CD4-positive, alpha-beta T cell treated with Interleukin-21 for 1 hour (primary cell): ENCODE measurements at places on chromosomes 1 and 21.

DNA sequence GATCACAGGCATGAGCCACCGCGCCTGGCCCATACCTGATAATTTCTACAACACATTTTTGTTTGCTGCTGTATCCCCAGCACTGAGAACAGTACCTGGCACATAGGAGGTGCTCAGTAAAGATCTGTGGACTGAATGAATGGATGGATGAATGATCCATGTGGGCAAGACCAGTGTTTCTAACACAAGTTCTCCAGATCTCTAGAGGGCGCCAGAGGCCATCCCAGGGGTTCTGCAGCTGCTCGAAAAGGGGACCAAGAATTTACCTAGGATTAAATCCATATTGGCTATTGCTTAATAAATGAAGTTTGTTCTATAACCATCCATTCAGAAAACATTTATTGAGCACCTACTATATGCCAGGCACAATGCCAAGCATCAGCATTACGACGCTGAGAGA, 167.7 kb downstream of the ACTL8 start:
- no peak for DNase-seq

DNA sequence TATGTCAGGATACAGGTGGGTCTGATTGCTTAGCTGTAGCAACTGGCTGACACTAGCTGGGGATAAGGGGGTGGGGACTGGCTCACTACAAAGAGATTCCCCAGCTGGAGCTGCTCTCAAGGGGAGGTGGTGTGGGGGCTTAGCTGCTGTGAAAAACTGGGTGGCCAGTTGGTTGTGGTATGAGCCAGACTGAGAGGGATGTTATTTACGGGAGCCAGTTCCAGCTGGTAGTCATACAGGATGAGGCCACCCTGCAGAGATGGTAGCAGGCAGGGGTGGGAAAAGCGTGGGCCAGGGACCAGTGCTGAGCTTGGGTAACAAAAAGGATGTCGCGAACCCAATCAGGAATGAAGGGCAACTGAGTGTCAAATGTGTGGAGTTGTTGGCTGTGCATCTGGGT, 204.0 kb upstream of the C21orf91 start:
- no peak for DNase-seq

DNA sequence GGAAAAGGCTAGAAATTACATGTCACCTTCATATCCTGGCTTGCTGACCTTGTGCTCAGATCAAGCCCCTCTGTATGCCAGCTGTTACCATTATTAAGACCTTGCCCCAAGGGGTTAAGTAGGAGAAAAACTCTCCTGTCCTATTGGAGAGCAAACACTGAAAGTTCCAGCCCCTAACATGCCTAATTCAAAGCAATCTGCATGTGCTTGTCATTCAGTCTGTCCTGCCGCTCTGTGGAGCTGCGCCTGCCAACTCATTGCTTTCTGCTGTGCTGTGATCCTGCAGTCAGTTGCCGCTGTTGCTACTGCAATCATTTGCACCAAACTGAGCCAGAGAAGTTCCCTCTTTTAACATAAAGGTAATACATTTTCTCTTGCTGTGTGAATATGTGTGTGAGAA, 113.4 kb downstream of the DISP1 start:
- no peak for DNase-seq

DNA sequence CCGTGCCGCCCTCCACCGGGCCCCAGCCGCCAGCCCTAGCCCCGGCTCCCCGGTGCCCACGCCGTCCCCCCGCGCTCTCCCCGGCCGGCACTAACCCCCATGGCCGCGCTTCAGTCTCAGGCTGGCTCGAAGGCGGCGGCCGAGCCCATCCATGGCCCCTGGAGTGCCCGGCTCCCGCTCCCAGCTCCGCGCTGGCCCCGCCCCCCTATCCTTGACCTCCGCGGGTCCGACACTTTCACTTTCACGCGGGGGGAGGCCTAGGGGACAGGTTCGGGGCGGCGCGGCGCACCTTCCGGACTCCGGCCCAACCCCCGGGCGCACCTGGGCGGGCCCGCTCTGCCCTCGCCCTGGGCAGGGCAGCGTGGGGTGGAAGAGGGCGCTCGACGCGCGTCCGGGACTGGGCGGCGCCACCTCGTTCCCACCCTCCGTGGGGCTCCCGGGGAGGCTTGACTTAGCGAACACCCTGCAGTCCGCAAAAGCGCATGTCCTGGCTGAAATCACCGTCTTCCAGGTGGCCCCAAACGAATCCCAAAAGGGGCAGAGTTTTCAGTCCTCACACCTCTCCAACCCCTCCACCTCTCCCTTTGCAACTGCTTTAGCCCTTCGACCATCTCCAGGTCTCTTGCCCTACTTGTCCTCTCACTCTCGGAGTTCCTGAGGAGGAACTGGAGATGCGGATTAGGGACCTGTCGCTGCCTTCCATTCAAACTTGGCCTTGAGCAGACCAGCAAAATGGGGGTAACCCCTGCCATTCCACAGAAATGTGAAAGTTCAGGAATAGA, 3.9 kb upstream of the DENND2D start:
- DNase-seq, result peak; percentile 85

DNA sequence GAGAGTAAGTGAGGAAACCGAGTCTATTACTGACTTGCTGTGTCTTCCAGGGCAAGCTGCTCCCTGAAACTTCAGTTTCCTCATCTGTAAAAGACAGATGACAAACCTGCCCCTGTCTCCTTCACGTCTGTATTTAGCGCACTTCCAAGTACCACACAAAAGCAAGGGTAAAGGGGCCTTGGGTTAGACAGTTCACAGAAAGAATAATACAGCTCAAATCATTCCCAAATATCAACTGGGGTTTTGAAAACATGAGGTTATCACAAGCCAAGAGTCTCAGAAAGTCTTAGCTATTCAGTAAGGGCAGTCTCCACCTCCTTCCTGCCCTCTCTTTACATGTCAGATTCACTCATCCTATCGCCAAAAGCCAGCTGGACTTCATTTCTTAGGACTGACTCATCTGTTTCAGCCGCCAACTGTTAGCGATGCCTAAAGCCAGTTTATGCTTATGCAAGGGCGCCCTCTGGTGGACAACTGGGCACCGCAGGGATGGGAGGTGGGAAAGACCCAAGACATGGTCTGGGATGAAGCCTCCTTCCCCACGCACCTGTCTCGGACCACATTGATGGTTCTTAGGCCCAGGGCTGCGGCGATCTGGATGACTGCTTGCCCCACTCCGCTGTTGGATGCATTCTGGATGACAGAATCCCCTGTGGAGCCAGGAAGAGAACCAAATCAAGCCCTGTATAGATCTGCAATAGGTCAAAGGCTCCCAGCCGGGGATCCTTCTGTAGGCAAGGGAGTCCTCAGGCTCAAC, 21.1 kb upstream of the SRSF4 start:
- peak; percentile 85 for DNase-seq

DNA sequence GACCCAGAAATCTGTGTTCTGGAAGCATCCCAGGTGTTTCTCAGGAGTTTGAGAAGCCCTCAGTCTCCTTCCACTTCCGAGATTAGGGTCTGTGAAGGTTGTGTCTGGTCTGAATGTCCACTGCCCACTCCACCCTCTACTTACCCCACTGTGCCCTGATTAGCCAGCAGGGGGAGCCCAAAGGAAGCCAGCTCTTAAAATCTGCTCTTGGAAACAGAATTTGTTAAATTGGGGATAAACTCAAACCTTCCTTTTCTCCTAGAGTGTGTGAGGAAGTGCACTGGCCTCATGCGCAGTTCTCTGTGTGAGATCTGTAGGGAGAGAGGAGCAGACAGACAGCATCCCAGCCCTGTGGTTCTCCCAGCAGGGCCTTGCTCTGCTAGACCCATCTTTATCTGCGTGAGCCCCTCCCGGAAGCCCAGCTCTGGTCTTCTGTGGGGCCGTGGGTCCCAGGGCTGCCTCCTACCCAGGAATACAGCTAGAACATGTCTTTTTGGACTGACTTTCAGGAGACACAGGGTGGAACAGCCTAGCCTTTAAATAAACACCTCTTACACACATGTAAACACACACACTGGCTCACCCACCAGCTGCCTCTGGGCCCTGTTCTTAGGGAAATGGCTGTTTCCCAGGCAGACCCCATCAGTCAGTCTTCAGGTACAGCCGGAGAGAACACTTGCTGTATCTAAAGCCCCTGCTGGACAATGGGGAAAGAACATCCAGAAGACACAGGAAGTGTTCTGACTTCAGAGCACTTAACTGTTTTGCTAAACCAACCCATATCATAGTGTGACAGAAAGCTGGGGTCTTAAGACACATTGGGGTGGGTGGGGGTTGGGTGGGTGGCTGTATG, 52.2 kb downstream of the SMYD2 start:
- DNase-seq, result peak; percentile 25

DNA sequence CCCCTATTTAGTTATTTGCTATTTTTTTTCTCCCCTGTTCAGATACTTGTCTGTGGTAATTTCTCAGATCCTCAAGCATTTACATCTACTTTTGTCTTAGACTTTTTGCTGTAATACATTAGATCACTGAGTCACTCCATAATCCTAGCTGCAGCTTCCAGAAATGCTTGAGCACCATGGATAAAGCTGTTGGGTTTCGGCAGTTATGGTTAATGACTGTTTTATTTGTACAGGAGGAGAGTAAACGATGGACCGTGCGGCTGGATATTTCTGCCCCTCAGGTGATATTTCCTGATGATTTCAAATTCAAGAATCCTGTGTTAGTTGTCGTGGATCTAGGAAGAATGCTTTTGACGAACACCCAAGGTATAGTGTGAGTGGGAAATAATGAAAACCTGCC, 42.9 kb downstream of the VPS13D start:
- DNase-seq, result no peak

GRCh38 chr21:43268086-43268803, 99.4 kb downstream of the CRYAA start:
- DNase-seq, result no peak

DNA sequence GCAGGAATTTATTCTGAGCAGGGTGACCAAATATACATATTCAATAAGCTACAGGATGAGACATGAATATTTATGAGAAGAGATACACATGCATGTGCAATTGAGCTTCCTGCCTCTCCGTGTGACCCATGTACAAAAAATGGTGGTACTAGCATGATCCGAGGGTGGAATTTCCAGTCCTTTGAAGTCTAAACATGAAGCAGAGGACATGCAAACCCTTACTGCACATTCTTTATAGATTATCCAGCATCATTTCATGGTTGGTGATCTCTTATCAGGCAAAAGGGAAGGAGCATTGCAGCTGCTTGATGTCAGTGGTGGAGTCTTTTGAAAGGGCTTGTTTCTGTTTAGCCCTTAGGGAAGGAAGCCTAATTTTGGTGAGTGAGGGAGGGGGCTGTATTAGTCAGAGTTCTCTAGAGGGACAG, 448.6 kb downstream of the SETD4 start:
- DNase-seq, result no peak

DNA sequence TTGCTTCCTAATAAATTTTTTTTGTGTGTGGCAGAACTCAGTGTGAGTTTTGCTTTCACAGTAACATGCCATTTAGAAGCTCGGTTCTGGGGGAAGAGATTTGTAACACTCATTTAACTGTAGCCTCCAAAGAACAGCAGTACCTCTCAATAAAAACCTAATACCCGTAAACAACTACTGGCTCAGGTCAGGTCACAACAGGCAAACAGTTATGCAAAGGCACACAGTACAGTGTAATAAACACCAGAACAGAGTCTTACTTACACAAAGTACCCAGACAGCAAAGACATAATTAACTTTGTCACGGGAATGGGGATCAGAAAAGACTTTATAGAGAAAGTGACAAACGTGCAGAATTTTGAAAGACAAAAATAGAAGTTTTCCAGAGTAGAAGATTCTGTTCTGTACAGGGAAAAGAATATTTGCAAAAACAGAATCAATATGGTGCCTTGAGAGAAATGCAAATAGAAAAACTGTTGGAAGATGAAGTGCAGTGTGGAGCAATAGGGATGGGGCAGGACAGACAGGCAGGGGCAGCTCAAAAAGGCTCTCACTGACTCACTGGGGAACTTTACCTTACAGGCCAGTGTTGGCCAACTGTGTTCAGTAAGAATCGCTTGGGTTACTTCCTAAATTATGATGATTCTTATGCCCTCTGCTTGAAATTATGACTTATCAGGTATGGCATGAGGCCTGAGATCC, 38.8 kb downstream of the EGLN1 start:
- no peak for DNase-seq

GRCh38 chr1:9590945-9591668, 2.4 kb downstream of the TMEM201 start:
- no peak for DNase-seq

DNA sequence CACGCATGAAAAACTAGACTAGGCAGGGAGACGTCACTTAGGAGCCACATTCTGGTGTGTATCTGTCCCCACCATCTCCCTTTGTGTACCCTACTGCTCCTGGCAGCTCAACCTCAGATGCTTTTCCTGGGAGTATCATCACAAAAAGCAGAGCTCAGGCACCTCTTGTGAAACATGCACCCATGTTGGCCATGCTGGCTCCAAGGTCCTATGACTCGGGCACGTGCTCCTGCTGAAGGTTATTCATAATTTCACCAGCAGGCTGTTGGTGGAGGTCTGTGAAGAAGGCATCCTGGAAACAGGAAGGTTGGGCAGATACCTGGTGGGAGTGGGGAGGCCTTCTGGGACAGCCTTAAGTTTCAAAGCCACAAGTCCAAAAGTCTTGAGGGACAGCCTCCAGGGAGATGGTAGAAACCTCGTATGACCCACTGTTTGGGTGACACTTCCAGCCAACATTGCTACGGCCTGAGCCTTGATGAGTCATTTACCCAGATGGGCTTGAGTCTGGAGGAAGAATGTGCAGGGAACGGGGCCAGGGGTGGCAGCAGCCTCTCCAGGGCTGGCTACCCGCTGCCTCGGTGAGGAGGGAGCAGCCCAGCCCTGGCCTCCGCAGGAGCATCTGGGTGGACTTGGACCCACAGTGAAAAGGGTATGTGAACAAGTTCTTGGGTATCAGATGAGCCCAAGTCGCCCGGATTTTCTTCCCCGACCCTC, 75.8 kb downstream of the PGBD5 start:
- no peak for DNase-seq

DNA sequence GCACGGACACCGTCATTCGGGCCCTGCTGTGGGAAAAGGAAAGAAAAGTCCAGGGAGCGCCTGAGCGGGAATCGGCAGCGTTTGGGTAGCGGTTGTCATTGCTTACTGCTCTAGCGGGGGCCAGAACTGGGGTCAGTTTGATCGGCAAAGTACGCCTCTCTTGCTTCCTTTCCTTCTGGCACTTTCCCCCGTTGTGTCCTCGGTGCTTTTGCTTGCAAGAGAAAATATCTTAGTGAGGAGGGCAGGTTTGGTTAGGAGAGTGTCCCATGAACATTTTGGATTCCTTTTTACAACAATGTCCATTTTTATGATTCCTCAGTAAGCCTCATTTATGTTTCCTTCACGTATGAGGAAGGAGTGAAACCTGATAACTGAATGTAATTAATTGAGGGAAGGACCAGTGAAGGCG, 670 bp downstream of the ST3GAL3 start:
- no peak for DNase-seq

DNA sequence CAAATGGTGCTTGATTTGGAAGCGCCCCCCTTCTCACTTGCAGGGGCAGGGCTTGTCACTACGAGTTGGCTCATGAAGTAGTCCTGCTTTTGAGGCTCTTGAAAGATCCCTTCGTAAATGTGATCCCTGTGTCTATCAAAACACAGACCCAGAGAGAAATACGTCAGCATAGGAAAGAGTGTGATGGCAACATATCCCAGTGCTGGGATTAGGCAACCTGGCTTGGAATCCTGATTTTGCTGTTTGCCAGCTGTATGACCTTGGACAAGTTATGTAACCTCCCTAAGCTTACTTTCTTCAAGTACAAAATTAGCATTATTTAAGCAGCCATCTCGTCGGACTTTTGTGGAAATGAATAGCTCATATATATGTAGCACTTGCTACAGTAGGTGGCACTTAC, 228.4 kb downstream of the ATG4C start:
- no peak for DNase-seq
